Myocyte (in vitro differentiated cells): ENCODE measurements at places on chromosomes 1 and 21.

DNA sequence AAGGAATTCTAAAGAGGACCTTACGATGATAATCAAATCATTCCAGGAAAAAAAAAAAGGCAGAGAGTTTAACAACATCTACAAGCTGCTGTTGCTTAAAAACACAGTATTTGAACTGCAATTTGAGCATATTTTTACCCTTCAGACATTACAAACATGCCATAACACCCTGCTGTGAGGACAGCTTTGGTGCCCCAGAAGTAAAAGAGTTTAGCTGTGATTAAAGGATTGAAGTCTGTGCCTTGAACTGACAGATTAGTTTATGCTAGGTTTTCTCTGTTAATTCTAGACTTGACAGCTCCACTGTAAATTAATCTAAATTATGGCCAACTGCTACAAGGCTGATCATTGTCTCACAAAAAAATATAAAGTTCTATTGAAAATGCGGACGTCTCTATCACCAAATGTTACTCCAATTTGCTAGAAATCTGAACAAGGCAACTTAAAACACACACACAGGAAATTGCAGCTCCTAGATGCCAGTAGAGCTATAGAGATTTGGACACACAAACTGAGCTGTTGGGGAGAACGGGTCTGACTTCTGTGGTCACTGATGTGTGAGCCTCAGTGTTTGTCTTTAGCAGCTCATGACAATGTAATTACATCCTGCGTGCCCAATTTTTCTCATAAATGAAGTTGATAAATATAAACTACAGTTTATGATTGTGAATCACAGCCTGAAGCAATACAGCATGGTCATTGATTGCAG lies 217.9 kb downstream of the NTNG1 start:
- DNase-seq, result no peak

DNA sequence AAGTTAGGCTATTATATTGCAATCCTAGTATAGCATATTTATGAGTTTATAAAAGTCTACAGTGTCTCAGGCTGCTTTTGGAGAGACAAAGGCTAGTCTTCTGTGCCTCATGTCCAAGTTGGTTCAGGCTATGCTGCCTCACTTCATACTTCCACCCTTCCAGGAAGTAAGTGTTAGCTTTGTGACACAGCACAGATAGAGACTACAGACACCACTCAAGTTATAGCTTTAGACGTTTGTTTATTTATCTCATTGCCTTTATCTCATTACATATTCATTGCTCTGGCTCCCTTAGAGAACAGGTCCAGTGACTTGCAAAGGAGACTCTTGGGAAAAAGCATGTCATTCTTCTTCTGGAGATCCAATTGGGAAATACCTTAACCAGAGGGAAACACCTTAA lies 22.6 kb upstream of the GBP4 start:
- no peak for DNase-seq

DNA sequence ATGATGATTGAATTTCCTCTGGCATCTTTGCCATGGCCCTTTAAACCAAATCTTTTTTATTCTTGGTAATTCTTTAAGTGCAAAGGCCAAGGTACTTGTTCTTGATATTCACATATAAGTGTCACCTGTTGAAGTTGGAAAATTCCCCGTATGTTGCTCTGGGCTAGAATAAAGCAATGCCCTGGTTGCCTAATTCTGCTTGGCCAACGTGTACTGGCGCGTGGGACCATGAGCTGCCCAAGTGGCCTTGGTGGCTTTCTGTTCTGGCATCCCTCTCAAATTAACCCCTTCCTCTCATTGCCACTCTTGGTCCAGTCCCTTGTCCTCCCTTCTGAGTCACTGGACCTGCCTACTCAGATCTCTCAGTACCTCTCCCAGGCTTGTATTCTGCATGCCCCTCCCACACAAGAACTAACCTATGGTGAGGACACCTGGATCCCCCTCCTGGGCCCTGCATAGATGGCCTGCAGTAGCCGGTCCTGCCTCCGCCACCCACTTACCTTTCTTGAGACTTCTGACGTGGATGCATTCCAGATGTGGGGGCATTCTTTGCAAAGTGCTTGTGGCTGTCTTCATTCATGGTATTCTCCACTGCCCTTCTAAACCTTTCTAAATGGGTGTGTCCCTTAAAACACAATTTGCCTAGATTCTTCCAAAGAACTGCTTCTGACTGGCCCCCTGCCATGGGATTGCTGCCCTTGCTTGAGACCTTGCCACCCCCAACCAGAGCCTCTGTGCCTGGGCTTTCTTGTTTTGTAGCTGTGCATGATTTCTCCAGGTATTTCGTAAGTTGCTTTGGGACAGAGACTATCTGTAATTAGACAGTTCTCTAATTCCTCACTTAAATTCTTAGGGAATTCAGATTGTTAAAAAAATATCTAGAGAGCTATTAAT lies 152.4 kb downstream of the GALNT2 start:
- DNase-seq, result no peak

- no peak for DNase-seq
These were observed 10.6 kb downstream of the ITPKB start for GRCh38 chr1:226728448-226728847.
